H9 (cell line): ENCODE measurements at places on chromosomes 11 and 22.

DNA sequence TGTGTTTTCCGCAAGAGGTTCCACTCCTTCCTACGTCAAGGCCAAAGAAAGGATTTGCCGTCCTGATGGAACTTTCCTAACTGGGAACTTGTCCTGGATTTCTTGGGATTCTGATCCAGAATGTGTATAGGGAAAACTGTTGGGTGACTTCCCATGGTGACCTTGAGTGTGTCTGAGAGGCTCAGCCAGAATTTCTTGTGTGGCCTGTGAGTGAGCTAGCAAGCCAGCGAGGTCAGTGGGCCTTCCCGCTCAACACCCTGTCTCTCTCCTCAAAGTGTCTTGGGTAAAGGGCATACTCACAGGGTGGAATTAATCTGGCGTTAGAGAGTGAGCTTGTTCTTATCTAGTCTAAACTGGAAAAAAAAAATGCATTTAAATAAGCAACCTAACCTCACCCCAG, 20.4 kb downstream of the ZNRF3 start:
- peaks cover 17% of the 10 kb centered on the region; the same call in 1 of the 2 replicates for H3K4me1 ChIP-seq
- no peak overlapping the region for H3K27ac ChIP-seq
- H3K27me3 ChIP-seq, result no peaks in the 10 kb centered on the region
- no peak for DNase-seq
- no peak overlapping the region for H3K4me3 ChIP-seq
- peaks cover 2% of the 10 kb centered on the region for H3K36me3 ChIP-seq

- no peak for DNase-seq
- no peak overlapping the region for H3K4me3 ChIP-seq
- H3K36me3 ChIP-seq, result no peaks in the 10 kb centered on the region
- no peaks in the 10 kb centered on the region for H3K4me1 ChIP-seq
Observed at GRCh38 chr11:55457641-55458040, 89.9 kb downstream of the OR4A15 start.

DNA sequence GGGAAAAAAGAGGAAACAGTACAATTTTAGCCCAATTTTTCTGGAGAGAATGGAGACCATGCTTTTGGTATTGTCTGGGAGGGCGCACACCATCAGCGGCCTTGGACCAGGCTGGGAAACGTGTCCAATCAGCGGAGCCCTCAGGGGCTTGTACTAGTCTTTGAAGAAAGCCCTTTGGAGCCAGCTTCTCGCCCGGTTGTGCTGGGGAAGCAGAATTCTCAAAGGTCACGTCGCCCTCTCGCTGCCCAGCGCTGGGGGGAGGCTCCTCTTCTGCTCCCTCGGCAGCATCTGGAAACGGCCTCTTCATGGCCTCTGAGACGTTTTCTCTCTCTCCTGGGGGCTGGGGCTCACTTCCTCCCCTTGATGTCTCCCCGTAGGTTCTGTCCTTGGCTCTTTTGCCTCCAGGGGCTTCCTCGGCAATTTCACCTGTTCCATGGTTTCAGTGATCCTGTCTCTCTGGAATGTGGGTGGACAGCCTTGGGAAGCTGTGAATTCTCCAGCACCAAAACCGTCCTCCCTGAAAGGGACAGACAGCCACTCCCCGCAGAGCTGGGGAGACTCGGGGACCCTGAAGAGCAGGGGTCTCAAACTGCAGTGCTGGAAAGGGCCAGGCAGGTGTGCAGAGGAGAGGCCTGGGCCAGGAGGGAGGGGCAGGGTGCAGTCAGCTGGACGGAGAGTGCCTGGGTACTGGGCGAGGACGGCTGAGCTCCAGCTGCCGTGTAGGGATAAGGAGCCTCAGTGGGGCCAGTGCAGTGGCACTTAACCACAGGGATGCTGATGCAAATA, 80.2 kb downstream of the RPS6KA4 start:
- no peaks in the 10 kb centered on the region for H3K36me3 ChIP-seq
- no peak overlapping the region for H3K27ac ChIP-seq
- no peaks in the 10 kb centered on the region for H3K4me1 ChIP-seq
- no peaks in the 10 kb centered on the region; the same call in 1 of the 2 replicates for H3K27me3 ChIP-seq

DNA sequence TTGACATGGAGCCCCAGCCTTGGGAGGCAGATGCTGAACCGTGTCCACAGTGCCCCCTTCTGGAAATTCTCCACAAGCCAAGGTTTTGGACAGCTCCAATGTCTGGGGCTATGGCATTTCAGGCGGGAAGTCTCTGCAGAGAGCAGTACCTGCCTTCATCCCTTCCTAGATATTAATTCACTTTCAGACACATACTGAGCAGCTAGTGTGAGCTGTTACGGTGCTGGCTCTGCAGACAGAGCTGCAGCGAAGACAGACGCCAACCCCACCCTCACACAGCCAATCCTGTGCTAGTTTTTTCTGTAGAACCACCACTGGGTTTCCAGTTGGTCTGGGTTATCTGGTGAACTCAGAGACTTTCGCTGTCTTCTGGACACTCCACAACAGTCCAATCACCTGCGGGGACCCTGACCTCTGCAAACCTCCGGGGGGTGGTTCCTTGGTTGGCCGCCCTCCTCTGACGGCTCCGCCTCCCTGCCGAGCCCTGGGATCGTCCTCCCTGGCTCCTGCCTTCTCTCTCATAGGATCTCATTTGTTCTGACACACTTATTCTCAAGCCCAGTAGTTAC, 9.1 kb downstream of the LMF2 start:
- no peaks in the 10 kb centered on the region for H3K27me3 ChIP-seq
- peak; percentile 82 for DNase-seq
- no peaks in the 10 kb centered on the region for H3K4me1 ChIP-seq
- no peaks in the 10 kb centered on the region for H3K36me3 ChIP-seq

GRCh38 chr11:99893811-99894210, 793.3 kb upstream of the ARHGAP42 start:
- H3K4me3 ChIP-seq, result no peak overlapping the region
- H3K27ac ChIP-seq, result no peak overlapping the region
- no peaks in the 10 kb centered on the region for H3K4me1 ChIP-seq
- no peak for DNase-seq
- peaks cover 3% of the 10 kb centered on the region; the same call in 2 of the 3 replicates for H3K36me3 ChIP-seq
